ENCODE measurements at places on chromosomes 5 and 9.

- no peak for DNase-seq
These were observed 127.3 kb downstream of the NUDT12 start for GRCh38 chr5:103435136-103435889.

DNA sequence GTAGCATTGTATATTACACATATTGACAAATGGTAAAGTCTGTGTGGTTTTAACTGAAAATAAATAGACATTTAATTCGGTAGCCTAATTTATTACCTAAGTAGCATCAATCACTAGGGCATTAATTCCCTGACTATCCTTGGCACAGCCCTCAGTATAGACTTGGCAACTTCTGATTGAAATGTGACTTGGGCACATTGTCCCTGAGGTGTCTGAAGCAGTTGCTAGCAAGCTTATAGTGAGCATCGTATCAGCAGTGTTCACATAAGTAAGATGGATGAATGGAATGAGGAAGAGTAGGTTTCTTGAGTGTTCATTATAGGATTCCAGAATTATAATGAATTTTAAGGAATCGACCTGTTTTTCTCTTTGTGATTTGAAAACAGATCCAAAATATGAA, 16.1 kb downstream of the LURAP1L start:
- DNase-seq = no peak

DNA sequence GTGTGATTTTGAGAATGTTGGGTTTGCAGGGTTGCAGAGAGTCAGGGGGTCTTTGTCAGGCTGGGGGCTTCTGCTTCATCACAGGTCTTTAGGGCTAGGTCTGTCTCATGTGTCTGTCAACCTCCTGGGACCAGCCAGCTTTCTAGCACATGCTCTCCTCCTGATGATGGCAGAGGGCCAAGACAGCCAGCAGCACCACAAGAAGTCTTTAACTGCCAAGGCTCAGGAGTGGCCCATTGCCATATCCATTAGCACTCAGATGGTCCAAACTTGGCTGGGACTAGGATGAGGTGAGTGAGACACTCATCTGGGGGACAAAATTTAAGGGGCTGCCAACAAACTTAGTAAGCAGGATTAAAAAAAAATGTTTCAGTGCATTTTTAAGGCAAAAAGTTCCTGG, 384.2 kb upstream of the CDH10 start:
- no peak for DNase-seq

DNA sequence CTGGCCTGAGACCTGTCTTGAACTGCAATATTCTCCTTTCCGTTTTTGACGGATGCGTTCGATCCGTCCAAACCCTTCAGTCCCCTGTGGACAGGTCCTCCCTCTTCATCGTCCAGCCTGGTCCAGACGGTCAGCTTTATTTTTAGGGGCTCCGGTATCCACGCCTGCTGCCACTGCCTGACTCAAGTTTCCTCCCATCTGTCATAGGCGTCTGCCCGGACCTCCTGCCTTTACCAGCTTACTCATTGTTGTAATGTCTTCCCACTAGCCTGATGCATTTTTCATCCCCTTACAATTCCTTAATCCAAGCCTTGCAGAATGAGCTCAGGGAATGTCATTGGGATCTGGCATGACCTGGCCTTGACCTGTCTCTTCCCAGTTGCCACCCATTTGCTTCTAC, 145.8 kb downstream of the TENT4A start:
- no peak for DNase-seq

Data from activated CD4-positive, alpha-beta T cell treated with anti-CD3 and anti-CD28 coated beads, Interleukin-10, Interleukin-2, amounts not matched to agents 100 ng/mL and 50 ng/mL, durations not matched to agents 16 hours and 8 hours (primary cell).